ENCODE measurements at places on chromosomes 1 and 21.
A peak's percentile ranks its signal among the peaks of the same experiment; 100 is the strongest.

- DNase-seq: no peak
These were observed 4.2 kb upstream of the RGS8 start for GRCh38 chr1:182688436-182689205.

GRCh38 chr1:11761988-11762406, at the start of gene C1orf167:
Gene C1orf167, plus strand, starts transcription at chr1:11762193. Its CDS starts 2,208 bp downstream, at chr1:11764401.
- peak; percentile 93 for DNase-seq

DNA sequence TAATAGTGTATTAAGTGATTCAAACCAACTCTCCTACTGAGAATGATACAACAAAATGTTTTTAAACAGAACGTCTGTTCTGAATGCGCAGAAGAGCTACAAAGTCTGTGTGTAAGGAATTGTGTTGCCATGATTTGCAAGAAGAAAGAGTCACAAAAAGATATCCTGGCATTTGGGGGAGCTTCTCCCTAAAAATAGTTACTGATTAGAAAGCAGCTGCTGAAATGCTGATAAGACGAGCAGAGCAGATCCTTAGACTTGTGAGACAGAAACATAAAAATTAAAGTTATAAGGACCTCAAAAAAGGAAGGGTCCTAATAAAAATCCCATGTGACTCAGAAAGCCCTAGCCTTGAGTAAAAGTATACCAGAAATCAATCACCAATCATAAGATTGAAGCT, 54.9 kb upstream of the CRB1 start:
- DNase-seq: no peak

GRCh38 chr1:118486199-118486598, 301.2 kb upstream of the SPAG17 start:
- peak; percentile 1 for DNase-seq

DNA sequence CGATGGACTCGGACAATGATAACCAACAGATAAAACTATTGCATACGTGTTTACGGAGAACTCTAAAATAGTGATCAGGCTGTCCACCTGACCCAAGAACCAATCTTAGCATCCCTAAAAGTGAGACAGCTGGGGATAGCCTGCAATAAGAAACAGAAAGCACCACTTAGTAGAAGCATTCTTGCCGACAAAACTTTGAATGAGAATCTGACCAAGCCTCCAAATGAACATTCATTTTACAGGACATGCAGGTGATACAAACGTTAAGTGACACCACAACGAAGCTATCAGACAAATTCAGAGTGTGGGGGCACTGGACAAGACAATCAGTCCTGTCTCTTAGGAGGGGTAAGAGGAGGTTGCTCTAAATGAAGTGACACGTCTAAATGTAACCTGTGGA, 1.2 kb downstream of the PSMG1 start:
- no peak for DNase-seq

GRCh38 chr1:93702111-93702827, 20.6 kb upstream of the BCAR3 start:
- DNase-seq: no peak

- DNase-seq: no peak
These were observed 10.9 kb downstream of the TCEANC2 start for GRCh38 chr1:54064299-54064698.

- peak; percentile 81 for DNase-seq
These were observed 69.4 kb downstream of the MEGF6 start for GRCh38 chr1:3541936-3542335.

DNA sequence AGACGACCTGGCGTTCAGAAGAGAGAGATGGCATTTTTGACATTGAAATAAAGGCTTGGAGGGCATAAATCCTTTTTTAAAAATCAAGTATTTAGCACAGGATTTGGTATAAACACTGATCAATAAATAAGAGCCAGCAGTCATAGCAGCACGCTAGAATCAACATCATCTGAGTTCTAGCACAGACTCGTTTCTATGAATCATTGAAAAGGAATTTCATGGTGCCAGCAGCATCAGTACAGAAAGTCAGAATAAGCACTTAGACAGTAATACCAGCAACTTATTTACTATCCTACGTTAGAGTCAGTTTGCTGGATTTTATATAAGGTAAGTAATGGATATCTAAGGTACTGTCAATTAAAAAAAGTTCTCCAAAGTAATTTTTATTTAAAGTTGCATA, 119.3 kb downstream of the HLCS start:
- no peak for DNase-seq

DNA sequence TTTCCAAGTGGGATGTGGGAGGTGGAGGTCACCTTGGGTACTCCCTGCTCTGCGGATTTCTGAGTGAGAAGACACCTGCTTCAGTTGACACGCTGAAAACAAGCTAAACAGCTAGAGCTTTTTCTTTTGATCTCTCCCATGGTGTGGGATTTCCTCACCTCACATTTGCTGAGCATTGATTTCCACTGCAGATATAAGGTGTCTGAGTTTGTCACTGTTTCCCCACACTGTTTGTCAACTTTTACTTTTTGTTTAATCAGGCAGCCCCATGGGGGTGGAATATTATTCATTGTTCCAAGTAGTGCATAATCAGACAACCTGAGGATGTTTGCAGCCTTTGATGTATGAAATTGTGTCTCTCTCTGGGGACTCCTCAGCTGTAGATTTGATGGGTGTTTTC, 49.5 kb downstream of the FASLG start:
- DNase-seq: no peak

- no peak for DNase-seq
These were observed 136.6 kb upstream of the GFI1 start for GRCh38 chr1:92623187-92623778.

DNA sequence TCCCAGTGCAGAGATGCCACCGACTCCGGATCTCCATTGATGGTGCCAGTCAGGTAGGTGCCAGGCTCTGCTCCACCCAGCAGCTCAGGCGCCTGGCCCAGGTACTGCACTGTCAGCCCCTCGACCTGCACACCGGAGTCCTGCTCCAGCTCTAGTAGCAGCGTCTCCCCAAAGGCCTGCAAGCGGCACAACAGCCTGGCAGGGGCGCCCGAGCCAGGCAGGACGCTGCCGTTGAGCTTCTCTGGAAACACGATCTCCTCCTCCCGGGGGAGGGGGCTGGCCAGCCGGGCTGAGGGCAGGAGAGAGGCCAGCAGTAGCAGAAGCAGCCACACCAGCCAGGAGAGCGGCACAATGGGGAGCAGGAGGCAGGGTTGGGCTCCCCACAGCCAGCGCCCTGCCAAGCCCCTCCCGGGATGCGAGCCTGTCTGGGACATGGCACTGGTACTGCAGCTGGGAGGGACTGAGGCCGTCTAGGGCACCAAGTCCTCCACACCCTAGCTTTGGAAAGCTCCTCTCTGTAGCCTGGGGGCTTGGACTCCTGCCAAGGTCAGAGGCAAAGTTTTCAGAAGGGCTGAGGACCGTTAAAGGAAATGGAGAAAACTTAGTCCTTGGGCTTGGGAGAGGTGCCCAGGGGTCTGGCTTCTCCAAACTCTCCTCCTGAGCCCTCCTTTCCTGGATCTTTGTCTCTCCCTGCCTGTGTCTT, 509 bp downstream of the ADAMTS4 start:
- peak; percentile 94 for DNase-seq

DNA sequence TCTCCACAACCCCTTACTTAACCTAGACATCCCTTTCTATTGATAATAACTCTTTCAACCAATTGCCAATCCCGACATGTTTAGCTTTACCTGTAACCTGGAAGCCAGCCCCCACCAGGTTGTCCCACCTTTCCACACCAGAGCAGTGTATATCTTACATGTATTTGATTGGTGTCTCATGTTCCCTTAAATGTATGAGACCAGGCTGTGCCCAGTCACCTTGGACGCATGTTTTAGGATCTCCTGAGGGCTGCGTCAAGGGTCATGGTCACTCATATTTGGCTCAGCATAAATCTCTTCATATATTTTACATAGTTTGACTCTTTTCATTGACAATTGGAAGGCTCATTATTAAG, 5.3 kb upstream of the SLC19A1 start:
- DNase-seq: peak; percentile 22

- peak; percentile 15 for DNase-seq
These were observed 1.5 kb downstream of the KIF1B start for GRCh38 chr1:10211805-10212410.

DNA sequence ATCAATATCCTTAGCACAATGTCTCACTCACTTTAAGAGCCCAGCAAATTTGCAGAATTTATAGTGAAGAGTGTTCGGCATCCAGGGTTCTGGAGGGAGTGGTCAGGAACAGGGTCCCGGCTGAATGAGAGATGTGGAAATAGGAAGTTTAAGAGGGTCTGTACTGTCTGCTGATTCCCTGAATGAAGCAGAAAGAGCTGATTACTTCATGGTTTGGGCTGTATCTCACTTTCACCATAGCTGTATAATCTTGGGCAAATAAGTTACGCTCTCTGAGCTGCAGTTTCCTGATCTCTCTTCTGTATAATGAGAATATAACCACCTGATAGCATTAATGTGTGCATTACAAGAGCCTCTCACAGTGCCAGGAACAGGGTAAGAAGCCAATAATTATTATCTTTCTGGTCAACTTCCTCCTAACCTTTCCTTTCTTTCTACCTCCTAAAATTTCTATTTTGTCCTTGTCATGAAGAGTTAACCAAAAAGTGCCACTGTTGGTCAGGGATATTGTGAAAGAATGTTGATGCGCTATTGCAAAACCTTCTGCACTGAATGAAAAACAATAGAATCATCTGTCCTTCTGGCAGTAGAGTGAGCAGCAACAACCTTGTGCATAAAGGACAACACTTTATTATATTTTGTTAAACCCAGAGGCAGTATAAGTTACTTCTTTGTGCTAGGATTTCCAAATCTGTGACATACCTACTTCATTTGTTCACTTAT, 14.7 kb upstream of the PTGFR start:
- DNase-seq: no peak

DNA sequence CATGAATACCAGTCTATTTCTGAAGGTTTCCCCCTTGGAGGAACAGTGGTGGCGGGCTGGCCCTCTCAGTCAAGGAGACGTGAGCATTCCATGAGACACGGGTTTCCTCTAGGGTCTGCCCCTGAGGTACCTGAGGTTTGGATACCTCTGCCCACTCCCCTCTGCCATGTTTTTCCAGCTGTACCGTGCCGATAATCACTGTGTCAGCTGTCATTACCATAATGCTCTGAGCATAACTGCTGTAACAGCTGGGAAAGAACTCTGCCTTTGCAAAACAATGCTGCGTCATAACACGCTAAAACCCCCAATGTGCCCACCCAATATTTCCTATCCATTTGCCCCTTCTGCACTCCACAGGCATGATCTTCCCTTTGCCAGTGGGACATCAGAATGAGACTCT, 425.1 kb downstream of the KIF26B start:
- no peak for DNase-seq

Measured in H7 (cell line).